ENCODE measurements at places on chromosomes 7 and 10. TPM values are rescaled to one million over a fixed set of nuclear protein-coding genes. Genes with fewer than 3 reads are reported as not detected.

DNA sequence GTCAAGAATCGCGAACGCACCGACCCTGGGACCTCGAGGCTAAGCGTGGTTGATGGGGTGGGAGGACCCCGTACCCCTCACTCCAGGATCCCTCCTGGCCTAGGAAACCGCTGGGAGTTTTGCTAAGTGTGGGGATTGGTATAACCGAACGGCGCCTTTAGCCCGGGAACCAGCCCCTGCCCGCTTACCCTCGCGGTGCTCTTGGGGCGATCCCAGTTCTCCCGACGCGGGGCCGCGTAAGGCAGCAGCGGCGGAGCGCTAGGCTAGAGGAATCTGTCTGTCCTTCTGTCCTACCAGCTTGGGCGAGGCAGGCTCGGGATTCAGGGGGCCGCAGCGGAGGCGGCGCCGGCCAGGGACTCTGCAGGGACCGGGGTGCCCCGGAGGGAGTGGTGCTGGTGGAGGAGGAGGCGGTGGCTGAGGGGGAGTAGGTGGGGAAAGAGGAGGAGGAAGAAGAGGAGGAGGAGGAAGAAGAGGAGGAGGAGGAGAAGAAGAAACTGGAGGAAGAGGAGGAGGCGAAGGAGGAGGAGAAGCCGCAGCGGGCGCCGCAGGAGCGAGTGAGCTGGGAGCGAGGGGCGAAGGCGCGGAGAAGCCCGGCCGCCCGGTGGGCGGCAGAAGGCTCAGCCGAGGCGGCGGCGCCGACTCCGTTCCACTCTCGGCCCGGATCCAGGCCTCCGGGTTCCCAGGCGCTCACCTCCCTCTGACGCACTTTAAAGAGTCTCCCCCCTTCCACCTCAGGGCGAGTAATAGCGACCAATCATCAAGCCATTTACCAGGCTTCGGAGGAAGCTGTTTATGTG, 439 bp upstream of the EMX2 start:
- peaks cover 65% of the 10 kb centered on the region for H3K27me3 ChIP-seq
- peaks cover 21% of the 10 kb centered on the region for H3K4me1 ChIP-seq
- H3K4me3 ChIP-seq = no peak overlapping the region
- H3K36me3 ChIP-seq = no peaks in the 10 kb centered on the region

Gene GFRA1
- 46.3 TPM for total RNA-seq

DNA sequence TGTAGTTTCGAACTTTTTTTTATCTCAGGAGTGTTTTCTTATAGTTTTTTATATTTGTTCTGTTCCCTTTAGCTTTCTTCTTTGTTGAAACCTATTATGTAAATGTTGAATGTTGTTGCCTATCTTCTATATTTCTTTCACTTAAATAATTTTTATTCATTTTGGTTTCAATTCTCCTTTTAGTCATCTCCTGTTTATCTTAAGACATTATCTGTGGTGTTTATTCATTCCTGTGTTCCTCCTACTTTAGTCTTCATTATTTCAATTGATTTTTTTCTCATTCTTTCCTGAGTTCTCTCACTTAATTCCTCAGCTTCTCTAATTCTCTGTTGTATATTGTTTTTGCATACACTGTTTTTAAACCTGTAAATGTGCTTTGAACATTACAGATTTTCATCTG, 64.1 kb downstream of the XPNPEP1 start:
- H3K36me3 ChIP-seq = peaks cover 5% of the 10 kb centered on the region
- H3K27ac ChIP-seq = no peak overlapping the region
- no peaks in the 10 kb centered on the region for H3K27me3 ChIP-seq
- H3K4me1 ChIP-seq = peaks cover 9% of the 10 kb centered on the region

DNA sequence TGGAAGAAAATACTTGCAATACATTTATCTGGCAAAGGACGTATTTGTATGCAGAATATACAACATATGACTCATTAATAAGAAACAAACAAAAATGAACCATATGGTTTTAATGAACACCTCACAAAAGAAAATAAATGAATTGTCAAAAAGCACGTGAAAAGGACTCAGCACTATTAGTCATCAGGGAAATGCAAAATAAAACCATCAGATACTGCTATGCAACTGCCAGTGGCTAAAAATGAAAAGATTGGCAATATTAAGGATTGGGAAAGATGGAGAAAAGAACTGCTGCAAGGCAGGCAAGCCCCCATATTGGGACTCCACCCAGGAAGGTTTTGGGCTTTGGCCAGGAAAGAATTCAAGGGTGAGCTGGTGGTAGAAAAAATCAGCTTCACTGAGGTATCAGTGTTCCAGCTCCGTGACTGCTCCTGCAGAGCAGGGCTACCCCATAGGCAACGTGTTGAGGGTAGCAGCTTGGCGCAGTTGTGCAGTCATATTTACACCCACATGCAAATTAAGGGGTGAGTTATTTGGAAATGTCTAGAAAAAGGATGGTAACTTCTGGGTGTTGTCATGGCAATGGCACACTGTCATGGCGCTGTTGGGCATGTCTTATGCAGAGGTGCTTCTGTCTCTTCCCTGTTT, 72.7 kb downstream of the CUBN start:
- H3K4me3 ChIP-seq = no peak overlapping the region
- no peak for DNase-seq
- no peak overlapping the region for H3K27ac ChIP-seq
- no peaks in the 10 kb centered on the region for H3K36me3 ChIP-seq
- peaks cover 47% of the 10 kb centered on the region for H3K4me1 ChIP-seq
- no peaks in the 10 kb centered on the region for H3K27me3 ChIP-seq

GRCh38 chr7:127532151-127532550, 53.2 kb downstream of the GCC1 start:
- no peak for DNase-seq
- no peaks in the 10 kb centered on the region for H3K36me3 ChIP-seq
- no peaks in the 10 kb centered on the region for H3K4me1 ChIP-seq
- H3K27ac ChIP-seq = no peak overlapping the region
- H3K4me3 ChIP-seq = no peak overlapping the region

- no peak overlapping the region for H3K4me3 ChIP-seq
- no peak for DNase-seq
- H3K4me1 ChIP-seq = no peaks in the 10 kb centered on the region
- no peaks in the 10 kb centered on the region for H3K36me3 ChIP-seq
- no peak overlapping the region for H3K27ac ChIP-seq
Measured at GRCh38 chr10:52908478-52908877, 135.9 kb upstream of the MBL2 start.

Gene CSTF2T
- total RNA-seq = 25.8 TPM

Gene MKX
- not detected for total RNA-seq

Measured in SJSA1 (cell line).